T follicular helper cell (primary cell): ENCODE measurements at places on chromosomes 12 and 14.

DNA sequence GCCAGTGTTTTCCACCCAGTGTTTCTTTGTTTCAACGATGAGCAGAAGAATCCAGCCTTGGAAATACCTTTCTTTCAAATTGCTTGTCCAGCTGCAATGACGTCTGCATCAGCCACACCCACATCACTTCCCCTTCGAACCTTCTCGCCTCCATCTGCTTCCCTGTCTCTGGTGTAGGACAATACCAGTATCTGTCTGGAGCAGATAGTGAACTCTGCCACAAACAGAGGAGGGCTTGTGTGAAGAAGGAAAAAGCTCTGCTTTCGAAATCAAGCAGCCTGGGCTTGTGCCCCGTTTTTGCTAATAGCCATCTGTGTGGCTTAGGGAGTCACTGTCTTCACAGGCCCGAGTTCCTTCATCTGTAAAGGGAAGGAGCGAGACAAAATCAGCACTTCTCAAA, 415.4 kb downstream of the ZFP36L1 start:
- DNase-seq = no peak

DNA sequence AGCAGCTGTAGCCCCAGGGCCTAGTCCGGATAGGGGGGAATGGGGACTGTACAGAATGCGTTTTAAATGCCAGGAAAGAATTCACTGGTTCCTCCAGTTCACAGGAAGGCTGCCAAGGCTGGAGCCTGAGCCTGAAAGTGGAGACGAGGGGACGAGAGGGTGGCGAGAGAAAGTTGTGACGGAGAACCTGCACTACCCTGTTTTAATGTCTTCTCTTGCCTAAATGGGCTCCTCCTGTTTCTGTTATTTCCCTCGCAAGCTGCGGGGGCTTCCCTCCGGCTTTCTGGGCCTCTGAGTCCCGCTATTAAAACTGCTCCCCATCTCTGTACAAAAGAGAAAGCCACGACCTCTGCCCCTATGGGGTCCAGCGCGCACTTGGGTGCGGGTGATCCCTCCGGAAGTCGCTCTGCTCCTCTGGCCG, 4.5 kb downstream of the C1QL4 start:
- DNase-seq = no peak

GRCh38 chr14:101226265-101226602, 322.7 kb upstream of the RTL1 start:
- no peak for DNase-seq

DNA sequence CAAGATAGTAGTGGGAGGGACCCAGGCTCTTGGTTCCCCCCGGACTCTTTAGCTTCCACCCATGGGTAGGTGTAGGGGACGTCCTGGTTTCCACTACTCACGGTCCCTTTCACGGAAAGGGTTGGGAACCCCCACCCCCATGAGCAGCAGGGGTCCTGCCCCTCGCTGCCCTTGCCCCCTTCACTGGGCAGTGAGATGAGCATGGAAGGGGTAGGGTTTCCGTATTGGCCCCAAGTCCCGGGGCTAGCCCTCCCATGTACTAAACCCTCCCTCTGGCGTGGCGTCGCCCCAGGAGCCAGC, 12.7 kb downstream of the AGAP2 start:
- no peak for DNase-seq

DNA sequence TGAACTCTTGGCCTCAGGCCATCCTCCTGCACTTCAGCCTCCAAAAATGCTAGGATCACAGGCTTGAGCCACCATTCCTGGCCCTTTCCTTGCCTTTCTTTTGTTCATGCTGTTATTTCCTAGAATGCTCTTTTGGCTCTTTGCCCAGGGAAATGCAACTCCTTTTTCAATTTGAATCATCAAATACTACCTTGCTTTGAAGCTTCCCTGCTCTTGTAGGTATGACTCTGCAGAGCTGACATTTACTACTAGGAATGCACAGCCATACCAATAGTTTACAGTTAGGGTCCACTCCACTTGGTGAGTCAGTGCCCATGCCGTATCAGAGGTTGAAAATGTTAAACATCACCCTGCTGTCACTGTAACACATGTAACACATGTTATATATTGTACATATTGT, 107.0 kb upstream of the CRY1 start:
- DNase-seq = no peak

- DNase-seq = no peak
Measured at GRCh38 chr14:102507081-102507856, 2.3 kb downstream of the ANKRD9 start.

GRCh38 chr12:104747330-104747729, 210.8 kb downstream of the SLC41A2 start:
- DNase-seq = no peak

DNA sequence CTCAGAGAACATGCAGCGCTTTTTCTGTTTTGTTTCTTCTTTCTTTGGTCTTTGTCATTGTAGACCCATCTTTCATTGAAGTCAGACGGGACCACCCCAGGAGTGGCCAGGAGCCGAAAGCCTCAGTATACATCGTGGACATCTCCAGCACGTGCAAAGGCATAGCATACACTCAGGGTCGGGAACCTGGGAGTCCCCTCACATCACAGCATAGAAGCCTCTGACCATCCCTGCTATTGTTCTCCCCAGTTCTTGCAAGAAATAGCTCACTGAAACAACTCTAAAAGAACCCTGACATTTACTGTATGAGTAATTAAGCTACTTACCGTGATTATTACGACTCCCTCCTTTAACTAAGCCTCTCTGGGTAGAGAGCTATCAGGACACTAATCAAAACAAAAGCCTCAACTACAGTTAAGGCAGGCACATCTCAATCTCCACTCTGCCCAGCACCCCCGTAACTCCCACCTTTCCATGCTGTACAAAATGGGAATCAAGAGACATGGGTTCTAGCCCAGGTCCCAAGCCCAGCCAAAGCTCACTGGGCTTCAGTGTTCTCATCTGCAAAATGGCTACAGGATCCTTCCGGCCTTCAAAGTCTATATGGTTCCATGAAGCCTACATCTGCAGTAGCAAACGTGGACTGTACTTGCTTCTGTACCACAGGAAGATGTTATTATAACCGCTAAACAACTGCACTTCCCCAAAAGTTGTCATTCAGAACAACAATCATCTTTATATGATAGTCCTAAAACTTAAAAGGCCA, 6.7 kb downstream of the CCDC88C start:
- no peak for DNase-seq

GRCh38 chr12:131471271-131471905, 239.5 kb upstream of the SFSWAP start:
- no peak for DNase-seq

GRCh38 chr12:15306605-15307004, 15.7 kb upstream of the PTPRO start:
- no peak for DNase-seq

DNA sequence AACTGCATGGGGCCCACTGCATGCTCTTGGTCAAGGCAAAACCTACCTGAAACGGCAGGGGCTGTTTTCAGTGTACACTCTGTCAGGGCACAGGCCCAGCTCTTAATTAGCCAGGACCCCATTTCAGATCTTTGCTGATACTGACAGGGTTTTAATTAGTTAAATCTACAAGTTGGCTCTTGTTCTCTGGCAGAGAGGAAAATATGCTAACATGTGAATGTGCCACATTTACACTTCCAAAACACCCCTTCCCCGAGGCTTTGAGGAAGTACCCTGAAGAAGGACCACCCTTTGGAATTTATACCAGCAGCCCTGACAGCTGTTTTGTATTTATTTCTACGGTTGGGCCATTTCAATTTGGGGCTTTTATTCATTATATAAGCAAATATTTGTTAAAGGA, 66.3 kb downstream of the OTX2 start:
- no peak for DNase-seq

DNA sequence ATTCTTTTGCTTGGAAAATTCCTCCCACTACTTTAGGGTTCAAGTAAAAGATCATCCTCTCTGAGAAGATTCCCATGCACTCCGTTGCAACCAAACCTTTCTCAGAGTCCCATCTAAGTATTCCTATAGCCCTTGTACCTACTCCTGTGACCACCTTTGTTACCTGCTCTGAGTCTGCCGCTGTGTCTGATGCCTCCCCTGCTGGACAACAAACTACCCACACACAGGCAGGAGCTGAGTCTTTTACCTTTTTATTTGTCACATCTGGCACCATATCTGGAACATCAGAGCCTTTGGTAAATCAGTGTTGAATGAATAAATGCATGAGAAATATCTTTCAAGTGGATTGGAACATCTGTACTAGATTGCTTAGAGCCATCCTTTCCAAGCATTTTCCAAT, 82.1 kb upstream of the FLRT2 start:
- no peak for DNase-seq

DNA sequence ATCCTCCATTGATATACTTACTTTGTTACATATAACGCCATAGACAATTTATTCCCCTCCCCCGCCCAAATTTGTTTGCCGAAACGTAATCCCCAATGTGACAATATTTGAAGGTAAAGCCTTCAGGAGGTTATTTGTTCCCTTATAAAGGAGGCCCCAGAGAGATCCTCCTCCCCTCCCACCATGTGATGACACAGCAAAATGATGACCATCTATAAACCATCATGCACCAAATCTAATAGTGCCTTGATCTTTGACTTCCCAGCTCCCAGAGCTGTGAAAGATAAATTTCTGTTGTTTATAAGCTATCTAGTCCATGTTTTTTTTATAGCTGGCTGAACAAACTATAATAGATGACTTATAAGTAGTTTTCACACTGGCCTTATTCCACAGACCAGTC, 122.2 kb downstream of the PTPRO start:
- no peak for DNase-seq

GRCh38 chr14:89027097-89027740, 202.8 kb downstream of the TTC8 start:
- peak; percentile 26 for DNase-seq

DNA sequence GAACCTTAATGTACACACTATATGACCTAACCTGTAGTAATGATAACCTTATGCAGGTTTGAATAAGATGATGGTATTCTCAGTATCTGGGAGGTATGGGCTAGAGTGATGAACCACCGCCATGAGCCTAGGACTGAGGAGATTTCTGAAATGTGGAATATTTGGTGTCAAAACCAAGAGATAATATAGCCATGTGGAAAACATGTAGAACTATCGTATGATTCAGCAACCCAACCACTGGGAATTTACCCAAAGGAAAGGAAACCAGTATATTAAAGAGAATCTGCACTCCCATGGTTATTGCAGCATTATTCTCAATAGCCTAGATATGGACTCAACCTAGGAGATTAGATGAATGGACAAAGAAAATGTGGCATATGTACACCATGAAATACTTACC, 271.7 kb upstream of the BTG1 start:
- no peak for DNase-seq

GRCh38 chr12:31959701-31960391, 631 bp downstream of the RESF1 start:
- peak; percentile 55 for DNase-seq

GRCh38 chr12:29782871-29783772, 620 bp downstream of the TMTC1 start:
- no peak for DNase-seq

DNA sequence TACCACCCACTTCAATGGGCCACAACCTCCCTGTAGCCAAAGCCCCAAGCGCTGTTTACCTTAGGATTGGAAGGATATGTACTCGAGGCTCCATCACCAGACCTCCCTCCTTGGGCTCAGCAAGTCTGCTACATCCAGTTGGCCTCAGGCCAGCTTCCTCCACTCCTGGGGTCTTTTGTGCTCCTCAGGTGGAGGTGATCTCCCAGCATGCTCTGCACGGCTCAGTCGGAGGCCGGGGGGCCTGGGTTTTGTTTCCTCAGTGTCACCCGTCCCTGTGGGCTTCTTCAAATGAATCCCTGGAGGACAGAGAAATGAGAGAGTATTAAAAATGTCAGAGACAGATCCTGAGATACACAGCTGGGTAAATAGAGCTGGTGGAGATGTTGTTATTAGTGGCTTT, 723.1 kb upstream of the TBX3 start:
- no peak for DNase-seq
